Muscle of back (tissue), 13 donors: ENCODE measurements at places on chromosomes 12 and 14. TPM values are rescaled to one million over a fixed set of nuclear protein-coding genes. Genes with fewer than 3 reads are reported as not detected.

Gene ZNF891
- 1.5 TPM for polyA plus RNA-seq

Gene MIP
- not detected for polyA plus RNA-seq

Gene TAS2R14
- 2.6 TPM for polyA plus RNA-seq

DNA sequence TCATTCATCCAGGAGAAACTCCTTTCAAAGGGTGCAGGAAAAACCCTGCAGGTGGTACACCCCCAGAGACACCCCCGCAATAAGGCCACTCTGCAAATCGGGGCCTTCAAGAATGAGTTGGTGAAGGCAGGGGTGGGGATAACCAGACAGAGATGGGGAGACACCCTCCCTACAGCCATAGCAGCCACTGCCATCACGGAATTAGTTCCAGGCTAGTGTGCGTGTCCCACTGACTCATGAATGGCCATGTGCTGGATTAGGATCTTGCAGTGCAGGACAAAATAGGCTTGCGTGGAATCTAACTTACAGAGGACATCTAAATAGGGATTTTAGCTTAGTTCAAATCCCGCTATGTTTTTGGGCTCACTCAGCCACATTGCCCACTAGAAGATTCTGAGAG, 37.8 kb downstream of the SPRING1 start:
- DNase-seq: no peak

GRCh38 chr12:44015333-44015941, 179.6 kb downstream of the TMEM117 start:
- peak; percentile 77 for DNase-seq

DNA sequence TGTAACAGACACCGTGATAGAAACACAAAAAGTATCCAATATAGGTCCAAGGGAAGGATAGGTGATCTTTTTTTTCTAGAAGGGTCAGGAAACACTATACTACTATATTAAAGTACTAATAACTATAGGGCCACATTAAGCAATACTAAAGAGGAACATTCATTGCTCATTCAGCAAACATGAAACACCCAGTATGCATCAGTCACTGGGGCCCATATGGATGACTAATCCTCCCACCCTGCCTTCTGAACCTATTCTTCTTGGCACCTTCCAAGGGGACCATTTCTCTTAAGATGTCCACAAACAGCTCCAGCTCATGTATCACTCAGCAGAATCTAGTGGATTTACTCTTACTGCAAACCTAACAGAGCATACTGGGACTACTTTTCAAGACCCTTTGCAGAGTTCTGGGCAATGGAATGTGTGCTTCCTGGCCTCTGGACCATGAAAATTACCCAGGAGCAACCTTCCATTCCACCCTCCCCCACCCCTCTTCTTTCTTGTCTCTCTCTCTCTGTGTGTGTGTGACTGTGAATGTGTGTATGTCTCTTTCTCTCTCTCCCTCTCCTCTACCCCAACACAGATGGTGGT, 187.9 kb downstream of the EPS8 start:
- DNase-seq: no peak

DNA sequence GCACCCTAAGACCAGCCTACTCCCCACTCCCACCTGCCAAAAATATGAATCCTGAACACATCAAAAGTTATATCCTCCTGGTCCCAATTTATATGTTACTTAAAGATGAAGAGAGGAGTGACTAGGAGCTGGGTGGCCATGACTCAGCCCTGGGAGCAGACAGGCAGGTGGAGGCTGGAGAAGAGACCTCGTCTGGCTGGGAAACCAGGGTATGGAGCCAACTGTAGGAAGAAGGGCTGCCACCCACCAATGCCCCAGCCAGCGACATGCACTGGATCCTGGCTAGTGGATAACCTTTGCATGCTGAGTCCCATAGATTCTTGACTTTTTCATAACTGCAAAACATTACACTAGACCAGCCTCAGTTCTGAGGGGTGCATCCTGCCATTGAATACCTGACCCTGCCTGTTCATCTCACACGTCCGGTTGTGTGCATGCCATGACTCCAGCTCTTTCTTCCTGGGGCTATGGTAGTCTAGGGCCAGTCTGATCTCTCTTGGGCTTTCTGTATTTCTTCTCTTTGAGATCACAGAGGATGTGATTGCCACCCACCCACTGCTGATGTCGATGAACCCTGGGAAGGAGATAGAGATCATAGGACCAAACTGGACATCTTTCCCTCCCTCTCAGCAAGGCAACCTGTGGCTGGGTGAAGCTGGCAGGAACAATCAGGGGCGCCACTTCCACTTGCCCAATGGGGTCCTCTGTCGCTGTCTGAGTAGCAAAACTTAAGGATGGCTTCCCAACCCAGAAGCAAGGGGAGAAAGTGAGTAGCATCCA, 69.6 kb upstream of the DDX11 start:
- DNase-seq: no peak

- DNase-seq: no peak
These were observed 101.1 kb upstream of the FRMD6 start for GRCh38 chr14:51550636-51551035.

- no peak for DNase-seq
These were observed 4.3 kb downstream of the DLST start for GRCh38 chr14:74886001-74886400.

DNA sequence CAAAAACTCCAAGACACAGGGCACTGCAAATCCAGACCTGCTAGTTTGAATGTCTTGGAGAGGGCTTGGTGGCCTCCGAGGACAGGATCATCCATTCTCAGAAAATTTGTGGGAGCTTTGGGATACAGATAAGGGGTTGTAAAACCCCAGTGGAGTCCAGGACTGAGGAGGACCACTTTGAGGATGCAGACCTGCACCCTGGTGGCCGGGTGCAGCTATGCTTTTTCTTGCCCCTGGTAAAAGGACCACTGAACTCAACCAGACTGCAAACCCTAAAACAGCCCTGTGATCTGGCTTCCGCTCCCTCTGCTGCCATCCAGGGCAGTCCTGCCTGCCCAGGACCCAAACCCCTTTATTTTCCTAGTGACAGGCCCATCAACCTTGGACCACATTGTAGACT, 169.5 kb upstream of the DAAM1 start:
- no peak for DNase-seq

DNA sequence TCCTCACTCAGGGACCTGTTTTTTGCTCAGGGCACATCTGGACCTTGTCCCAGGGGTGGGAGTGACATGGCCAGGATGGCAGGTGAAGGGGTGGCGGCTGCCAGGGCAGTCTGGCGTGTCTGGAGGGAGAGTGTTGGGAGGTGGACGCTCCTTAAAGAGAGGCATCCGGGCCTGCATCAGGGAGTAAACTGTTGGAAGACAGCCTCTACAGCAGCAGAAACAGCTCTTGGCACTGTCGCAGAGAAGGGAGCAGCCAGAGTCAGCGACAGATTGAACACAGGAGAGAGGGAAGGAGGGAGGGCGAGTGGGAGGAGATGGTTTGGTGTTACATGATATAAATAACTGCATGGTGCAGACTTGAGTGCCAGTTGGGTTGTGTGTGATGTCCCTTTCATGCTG, 52.8 kb downstream of the IGF1 start:
- DNase-seq: no peak

DNA sequence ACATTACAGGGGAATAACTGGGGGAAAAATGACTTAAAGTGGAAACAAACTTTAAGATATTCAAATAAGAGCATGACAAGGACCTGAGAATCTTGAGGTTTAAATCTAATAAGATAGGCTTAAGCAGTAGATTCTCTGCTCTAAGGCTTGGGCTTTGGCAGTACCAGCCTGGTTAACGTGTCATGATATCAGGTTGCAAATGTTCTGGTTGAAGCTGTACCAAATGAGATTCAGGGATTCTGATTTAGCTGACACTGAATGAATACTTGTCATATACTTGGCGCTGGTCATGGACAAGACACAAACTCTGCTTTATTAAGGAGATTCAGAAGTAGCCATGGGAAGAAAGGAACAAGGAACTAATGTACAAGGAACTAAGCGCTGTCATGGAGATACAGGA, 6.1 kb downstream of the TCP11L2 start:
- peak; percentile 28 for DNase-seq
